ENCODE measurements at places on chromosomes 12 and 14.

- no peak for DNase-seq
Measured at GRCh38 chr12:70752327-70752726, 115.1 kb upstream of the PTPRB start.

- DNase-seq, result peak; percentile 19
Measured at GRCh38 chr14:71597955-71598660, 334.1 kb upstream of the RGS6 start.

- peak; percentile 85 for DNase-seq
Measured at GRCh38 chr12:6959058-6959804, 8.1 kb downstream of the PTPN6 start.

- no peak for DNase-seq
Measured at GRCh38 chr14:103227094-103227768, 104.0 kb downstream of the TNFAIP2 start.

DNA sequence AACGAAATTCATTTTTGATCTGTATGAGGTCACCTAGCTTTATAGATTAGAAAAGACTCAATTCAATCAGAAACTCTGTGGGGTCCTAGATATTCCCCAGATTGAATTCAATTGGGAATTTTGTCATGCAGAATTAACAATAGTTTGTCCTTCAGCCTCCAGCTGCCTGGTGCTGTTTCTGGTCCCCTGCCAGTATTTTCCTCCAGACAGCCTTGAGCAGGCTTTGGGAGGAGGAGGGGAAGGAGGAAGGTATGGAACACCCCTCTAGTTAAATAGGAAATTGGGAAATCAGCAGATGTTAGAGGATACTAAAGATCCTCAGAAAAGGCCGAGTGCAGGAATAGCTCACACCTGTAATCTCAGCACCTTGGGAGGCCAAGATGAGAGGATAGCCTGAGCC, 10.6 kb downstream of the GRIP1 start:
- DNase-seq, result no peak

GRCh38 chr12:127297327-127297726, 969.6 kb upstream of the TMEM132C start:
- DNase-seq, result no peak

- no peak for DNase-seq
Measured at GRCh38 chr14:99774556-99775307, 18.5 kb upstream of the EML1 start.

- DNase-seq, result no peak
Measured at GRCh38 chr12:85747941-85748495, 88.2 kb downstream of the RASSF9 start.
